ENCODE measurements at places on chromosomes 4 and X.

DNA sequence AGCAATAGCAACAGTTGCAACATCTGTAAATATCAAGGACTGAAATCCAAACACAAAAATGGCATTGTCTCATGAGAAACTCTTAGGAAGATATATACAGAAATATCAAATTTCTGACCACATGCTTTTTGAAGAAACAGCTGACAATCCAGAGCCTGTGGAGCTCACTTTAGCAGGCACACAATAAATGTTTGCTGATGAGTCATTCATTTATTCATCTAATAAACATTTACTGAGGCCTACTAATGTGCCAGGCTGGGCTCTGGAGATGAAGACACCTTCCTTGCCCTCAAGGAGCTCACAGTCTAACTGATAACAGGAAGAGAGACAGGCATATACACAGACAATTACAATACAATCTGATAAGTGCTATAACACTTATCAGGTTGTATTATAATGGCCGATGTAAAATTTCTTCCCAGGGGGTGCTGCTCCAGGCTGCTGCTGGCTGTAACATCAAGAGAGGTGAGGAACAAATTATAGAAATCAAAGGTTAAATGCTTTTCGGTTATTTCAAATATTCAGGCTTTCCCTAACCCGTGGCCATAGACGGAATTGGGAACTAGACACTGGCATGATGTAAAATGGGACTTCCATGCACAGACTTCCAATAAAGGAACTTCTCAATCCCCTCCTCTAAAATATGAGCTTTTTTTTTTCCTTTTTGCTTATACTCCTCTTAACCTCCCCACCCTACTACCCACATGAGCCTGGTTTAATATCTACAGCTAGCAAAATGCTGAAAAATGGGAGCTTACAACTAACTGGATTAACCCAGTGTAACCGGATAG is 16.8 kb upstream of the ZCCHC13 start:
- DNase-seq = no peak

DNA sequence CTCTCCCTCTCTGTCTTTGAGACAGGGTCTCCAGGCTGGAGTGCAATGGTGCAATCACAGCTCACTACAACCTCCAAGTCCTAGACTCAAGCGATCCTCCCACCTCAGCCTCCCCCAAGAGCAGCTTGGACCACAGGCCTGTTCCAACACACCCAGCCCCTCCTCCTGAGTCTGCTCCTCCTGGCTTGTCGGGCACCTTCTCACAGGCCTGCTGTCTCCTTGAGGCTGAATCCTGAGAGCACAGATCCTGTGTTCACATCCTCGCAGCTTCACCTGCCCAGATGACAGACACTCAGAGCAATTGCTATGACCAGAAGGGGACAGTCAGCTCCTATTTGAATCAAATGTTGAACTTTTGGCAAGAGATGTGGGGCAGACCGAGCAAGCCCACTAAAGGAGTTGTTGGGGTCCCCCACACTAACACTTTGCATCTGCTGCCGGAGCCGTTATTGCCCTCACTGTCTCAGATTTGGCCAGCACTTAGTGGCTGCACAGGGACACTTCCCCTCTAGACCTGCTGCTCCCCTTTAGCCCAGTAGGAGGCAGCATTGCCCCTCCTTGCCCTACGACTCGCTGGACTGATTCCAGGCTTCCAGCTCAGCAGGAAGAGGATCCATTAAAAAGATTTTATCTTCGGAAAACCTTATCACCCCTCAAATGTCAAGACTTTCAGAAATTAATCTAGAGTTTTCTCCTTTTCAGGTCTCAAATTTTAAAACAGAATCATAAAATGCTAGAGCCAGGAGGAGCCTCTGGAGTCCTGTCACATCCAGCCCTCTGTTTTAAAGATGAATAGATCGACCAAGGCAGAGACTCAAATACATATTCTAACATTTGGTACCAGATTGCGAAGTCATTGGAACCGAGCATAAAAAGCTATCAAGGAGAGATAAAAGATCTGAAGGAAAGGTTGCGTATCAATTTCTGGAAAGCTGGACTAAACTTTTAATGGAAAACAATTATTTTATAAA is 113.7 kb downstream of the USP46 start:
- peak; percentile 47 for DNase-seq

- no peak for DNase-seq
Observed at GRCh38 chrX:107565015-107565414, 63.3 kb upstream of the PRPS1 start.

DNA sequence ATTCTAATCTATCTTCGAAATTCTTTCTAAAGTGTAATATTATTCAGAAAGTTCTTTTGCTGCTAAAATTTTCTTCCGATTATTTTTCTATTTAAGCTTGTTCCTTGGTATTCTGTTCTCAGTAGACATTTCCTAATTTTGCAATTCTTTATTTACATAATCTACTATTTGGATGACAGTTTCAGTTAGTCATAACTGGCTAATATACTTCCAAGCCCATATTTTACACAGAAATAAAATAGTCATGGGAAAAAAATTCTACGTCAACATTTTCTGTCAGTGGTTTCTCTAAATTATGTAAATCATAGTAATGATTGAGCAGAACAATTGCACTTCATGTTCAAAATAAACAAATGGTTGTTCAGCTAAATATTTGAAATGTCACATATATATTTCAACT is 178.0 kb upstream of the ANKRD50 start:
- no peak for DNase-seq

GRCh38 chr4:32748498-32748897 is 2028.3 kb downstream of the PCDH7 start:
- DNase-seq = no peak

DNA sequence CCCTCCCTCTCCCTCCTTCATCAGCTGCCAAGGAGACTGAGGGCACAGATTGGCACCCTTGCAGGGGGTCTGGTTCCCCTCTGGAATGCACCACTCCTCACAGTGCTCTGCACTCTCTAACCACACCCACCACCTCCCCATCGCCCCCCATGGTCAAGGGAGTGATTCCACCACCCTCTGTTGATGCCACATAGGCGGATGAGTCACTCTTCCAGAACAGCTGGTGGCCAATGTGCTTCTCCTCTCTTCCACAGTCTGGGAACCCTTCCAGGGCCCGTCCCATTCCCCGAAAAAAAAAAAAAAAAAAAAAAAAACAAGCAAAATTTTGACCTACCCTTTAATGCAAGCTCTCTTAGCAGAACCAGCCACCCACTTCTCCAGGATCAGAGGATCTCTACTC is 341.3 kb upstream of the KLF3 start:
- no peak for DNase-seq

DNA sequence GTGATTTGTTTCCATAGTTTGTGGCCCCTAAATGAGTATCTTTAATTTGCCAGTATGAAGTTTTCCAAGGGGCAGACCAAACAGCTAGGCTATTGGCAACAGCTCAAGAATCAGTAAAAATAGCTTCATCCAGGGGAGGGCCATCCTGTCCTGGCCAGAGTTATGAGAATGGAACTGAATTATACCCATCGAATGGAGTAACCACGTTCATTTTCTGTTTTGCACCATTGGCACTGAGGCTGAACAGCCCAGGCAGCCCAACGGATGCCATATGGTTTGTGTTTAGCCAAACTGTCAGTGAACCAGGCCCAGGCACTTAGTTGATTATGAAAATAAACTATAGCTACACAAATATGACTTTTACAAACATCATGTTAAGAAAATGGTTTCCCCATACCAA is 17.7 kb upstream of the ASB5 start:
- no peak for DNase-seq

GRCh38 chr4:137529432-137529831 is 2.9 kb downstream of the PCDH18 start:
- no peak for DNase-seq

DNA sequence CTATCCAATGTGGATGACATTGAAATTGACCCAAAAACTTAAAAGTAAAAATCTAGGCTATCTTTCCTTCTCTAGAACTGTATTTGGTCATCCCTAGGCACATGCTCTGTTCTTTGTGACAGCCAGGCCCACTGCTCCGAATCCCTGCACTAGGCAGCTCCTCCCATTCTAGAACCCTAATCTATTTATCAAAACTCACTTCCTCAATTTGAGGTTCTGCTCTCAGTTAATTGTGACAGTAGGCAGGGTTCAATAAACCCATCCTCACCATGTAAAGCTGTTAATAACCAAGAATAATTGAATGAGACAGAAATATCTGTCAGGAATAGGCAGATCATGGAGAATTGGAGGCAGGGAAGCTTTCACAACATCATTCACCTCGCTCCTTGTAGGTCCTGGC is 51.9 kb upstream of the IRF2 start:
- DNase-seq = no peak

DNA sequence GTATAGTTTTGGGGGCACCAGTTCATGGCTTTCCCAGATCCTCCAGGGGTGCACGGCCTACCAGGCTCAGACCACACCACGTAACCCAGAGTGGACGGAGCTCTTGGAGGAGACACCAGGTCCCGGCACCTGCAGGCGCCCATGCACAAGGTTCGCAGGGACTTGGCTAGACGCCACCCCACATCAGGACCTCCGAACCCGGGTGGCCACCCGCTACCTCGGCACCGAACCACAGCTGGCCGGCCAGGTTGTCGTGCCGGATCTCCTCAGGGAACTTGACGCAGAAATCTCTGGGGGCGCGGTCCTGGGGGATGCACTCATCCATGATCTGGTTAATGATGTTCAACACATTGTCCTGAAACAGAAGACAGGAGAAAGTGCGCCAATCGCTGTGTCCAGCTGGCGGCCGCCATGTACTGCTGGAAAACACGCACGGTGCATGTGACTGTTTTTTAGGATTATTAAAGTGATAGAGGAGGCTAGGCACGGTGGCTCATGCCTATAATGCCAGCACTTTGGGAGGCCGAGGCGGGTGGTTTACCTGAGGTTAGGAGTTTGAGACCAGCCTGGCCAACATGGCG is 77.1 kb downstream of the ZFYVE28 start:
- DNase-seq = no peak

DNA sequence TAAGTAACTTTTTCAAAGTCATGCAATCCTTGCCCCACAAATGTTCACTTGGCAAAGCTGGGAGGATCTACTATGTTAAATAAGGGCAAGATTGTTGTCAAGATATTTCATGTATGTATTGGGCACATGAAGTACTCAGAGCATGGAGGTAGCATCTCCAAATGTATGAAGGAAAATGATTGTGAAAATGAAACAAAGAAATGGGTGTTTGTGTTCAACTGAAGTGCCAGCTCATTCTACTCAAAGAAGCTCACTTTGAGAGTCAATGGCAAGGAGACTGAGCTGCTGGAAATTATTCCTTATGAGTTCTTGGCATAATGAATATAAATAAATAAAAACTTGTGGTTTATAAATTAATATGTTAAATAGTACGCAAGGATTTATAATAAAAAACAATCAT is 124.5 kb upstream of the ARSJ start:
- DNase-seq = no peak

GRCh38 chrX:1885116-1885515 is 270.3 kb downstream of the ASMT start:
- no peak for DNase-seq

DNA sequence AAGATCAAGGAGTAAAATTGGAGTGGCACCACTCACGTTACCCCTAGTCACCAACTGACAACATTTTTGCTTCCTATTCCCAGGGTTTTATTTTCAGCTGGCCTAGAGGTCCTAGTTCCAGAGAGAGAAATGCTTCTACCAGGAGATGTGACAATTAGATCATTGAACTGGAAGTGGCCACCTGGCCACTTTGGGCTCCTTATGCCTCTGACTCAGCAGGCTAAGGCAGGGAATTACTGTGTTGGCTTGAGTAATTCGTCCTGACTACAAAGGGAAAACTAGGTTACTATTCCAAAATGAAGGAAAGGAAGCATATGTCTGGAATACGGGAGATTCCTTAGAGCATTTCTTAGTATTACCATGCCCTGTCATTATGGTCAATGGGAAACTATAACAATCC is 831.6 kb upstream of the NDST4 start:
- DNase-seq = no peak

DNA sequence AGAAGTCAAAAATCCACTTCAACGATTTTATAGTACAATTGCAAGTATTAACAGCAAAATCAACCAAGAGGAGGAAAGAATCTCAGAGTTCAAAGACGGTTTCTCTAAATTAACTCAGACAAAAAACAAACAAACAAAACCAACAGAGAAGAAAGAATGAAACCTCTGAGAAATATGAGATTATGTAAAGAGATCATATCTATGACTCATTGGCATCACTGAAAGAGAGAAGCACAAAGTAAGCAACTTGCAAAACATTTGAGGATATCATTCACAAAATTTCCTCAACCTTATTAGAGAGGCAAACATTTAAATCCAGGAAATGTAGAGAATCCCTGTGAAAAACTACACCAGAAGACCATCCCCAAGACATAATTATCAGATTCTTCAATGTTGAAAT is 370.4 kb downstream of the INPP4B start:
- DNase-seq = no peak

- no peak for DNase-seq
Observed at GRCh38 chr4:170949084-170949483, 859.3 kb upstream of the AADAT start.

- no peak for DNase-seq
Observed at GRCh38 chrX:80578517-80579105, 158.4 kb downstream of the TENT5D start.

DNA sequence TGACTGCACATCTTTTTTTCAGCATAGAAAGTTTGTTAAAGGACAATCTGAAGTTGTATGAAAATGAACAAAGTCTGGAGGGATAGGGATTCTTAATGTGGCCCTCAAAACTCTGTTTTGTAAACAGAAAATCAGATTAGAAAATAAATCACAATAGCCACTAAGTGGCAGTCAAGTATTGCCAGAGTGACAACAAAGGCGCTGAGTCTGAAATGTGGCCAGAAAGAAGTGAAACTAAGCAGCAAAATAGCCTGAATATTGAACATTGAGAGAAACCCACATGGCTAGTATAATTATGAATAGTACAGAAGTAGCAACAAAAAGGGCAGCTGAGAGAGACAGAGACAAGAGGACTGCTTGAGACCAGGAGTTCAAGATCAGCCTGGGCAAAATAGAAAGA is 81.1 kb upstream of the CT45A1 start:
- no peak for DNase-seq

GRCh38 chr4:79913581-79913980 is 159.4 kb downstream of the ANTXR2 start:
- no peak for DNase-seq

- DNase-seq = no peak
Observed at GRCh38 chr4:126560794-126561193, 1072.0 kb upstream of the INTU start.

DNA sequence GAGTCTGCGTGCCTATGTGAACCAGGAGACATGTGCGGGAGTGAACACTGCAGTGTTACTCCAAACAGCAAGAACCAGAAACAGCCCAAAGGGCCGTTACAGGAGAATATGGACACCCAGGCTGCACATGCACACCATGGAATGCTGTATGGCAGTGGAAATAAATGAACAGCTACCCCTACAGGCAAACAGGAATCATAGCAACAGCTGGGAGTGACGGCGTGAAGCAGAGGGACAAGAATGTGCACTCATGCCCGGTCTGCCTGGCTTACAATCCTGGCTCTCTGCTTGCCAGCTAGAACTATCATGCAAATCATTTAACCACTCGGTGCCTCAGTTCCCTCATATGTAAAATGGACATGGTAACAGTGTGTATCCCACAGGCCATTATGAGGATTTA is 16.6 kb downstream of the GPKOW start:
- DNase-seq = no peak

GRCh38 chr4:27005905-27006590 is 145.4 kb downstream of the STIM2 start:
- no peak for DNase-seq
